ENCODE measurements at places on chromosomes 2 and 18.

GRCh38 chr2:236259371-236259770, 4.8 kb downstream of the ASB18 start:
- no peak for DNase-seq

- DNase-seq: no peak
These were observed 139.2 kb downstream of the SLC4A3 start for GRCh38 chr2:219766658-219767057.

GRCh38 chr18:12934454-12935071, 13.2 kb upstream of the SEH1L start:
- DNase-seq: no peak

DNA sequence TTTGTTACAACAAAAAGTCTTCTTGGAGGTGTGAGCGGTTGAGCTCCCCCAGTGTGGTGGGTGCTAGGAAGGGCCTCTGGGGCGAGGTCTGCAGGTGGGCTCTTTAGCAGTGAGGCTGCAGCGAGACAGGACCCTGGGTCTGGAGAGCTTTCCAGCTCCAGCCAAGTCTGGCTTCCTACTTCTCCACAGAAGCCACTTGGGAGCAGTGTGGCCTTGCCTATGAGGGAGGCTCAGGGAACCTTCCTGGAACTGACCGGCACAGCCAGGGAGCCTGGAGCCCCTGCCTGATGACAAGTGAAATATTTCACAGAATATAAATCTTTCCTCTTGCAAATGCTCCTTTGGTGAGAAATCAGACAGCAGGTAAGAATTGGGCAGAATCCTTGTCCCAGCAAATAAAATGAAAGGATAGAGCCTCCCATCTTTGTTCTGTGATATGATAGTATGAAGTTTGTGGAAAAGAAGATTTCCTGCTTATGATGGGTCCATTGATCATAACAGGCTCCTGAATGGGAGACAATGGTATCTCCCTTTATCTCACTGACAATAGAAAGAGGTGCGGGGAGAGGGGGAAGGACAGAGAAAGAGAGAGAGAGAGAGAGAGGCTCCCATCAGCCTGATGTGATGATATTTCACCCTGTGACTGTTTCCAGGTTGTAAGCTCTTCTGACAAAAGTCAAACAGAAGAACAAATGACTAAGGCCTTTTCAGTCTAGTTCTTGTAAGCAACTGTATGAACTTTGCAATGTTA, 289.8 kb upstream of the SPRED2 start:
- peak; percentile 54 for DNase-seq

DNA sequence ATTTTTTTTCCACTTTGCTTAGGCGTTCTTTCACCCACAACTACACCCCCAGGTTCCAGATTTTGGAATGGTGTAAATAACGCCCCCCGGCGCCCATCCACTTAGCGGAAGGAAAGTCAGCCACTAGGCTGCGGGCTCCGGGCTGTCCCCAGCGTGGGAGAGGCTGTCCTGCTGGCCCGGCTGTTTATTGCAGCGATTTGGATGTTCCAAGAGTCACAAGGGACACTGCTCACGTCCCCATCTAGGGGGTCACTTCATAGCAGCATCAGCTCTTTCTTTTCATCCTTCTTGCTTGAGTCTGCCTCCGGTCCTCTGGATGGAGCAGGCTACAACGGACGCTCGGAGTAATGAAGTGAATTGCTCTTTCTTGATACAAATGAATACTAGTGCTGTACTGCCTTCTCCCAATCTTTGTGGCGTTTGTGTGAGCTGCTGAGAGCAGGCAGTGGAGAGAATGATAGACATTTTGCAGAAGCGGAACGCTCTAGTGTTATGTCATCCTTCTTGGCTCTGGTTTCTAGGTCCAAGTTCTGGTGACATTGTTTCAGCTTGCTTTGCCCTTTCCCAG, 50.7 kb upstream of the PAIP2B start:
- no peak for DNase-seq

DNA sequence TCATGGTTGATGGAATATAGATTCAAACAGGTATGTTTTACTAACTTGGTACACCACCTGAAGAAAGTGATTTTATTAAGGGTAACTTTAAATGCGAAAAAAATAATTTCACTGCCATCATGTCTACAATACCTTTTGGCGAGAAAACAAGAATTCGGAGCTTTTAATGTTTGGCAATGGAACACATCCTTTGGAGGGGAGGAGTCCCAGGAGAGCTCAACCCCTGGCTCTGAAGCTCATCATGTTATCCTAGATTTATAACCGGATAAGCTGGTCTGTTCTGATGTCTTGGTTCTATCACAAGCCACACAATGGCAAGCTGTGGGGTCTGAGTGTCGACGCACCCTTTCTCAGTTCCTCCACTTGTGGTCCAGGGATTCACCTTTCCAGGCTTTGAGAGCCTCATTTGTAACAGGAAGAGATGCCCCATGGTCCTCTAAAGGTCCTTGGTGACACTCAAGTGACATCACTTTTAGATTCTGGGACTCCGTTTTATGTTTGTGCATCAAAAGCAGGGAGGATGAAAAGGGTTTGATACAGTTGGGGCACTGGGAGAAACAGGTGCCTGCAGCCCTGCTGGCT, 172.7 kb downstream of the BCL2 start:
- no peak for DNase-seq

- DNase-seq: no peak
These were observed 16.5 kb downstream of the GATA6 start for GRCh38 chr18:22185771-22186386.
